Left cardiac atrium (tissue), 4 donors: ENCODE measurements at places on chromosomes 3 and 15. TPM values are rescaled to one million over a fixed set of nuclear protein-coding genes. Genes with fewer than 3 reads are reported as not detected.

CLDND1 gene
- total RNA-seq: 73.3 TPM

SRPRB gene
- 36.8 TPM for total RNA-seq

GOLGA6L7 gene
- total RNA-seq: not detected

TMEM62 gene
- 11.1 TPM for total RNA-seq

KIF23 gene
- 1.1 TPM for total RNA-seq

RPUSD2 gene
- 11.3 TPM for total RNA-seq

THRB gene
- 15.4 TPM for total RNA-seq

TNFSF10 gene
- 18.6 TPM for total RNA-seq

MAP2K1 gene
- 40.3 TPM for total RNA-seq

CLRN1 gene
- total RNA-seq: not detected

IL5RA gene
- 0.81 TPM for total RNA-seq

TRH gene
- total RNA-seq: not detected

TLE3 gene
- 29.3 TPM for total RNA-seq

TNIK gene
- total RNA-seq: 16.0 TPM

REC114 gene
- not detected for total RNA-seq

TTC23 gene
- total RNA-seq: 13.7 TPM

ERICH6 gene
- not detected for total RNA-seq

HIGD2B gene
- not detected for total RNA-seq
